ENCODE measurements at places on chromosomes 13 and 19.

DNA sequence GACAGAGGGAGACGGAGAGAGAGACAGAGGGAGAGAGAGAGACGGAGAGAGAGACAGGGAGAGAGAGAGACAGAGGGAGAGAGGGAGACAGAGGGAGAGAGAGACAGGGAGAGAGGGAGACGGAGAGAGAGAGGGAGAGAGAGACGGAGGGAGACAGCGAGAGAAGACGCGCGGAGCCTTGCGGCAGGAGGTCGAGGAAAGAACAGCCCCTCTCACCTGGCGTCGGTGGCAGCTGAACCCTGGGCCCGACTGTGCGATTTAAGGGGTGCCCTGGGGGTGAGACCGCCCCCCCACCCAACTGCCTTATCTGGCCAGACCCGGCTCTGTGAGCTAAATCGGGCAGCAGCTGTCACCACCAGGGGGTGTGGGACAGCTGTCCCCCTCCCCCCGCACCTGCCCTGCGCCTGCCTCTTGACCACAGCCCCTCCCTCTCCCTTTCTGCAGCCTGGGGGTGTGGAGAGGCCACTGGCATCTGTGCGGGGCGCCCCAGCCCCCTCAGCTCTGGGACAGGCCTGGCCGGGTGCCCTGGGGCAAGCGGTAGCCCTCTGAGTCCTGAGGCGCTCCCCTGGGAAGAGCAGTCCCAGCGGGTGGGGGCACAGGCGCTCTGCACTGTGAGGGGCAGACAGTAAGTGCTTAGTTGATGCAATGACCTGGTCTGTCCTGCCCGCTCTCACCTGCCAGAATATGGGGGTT is 10.8 kb downstream of the JOSD2 start:
- no peak for DNase-seq

GRCh38 chr13:75222031-75222430 is 259.9 kb downstream of the TBC1D4 start:
- no peak for DNase-seq

DNA sequence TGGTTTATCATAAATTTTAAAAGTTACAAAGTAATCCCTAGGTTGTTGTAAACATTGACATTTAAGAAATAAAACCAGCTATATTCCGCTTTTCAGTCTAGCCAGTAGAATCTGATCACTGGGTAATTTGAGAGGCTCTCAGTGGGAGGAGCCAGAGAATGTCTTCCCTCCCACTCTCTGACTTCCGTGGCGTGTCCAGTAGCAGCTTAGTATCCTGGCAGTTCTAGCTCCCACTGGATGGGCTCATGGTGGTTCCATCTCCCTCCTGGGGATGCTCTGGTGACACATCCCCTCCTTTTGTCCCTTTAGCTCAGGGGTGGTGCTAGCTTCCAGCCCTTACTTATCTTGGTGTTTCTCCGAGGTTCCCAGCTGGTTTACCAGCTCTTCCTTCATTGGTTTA is 34.5 kb downstream of the MTUS2 start:
- no peak for DNase-seq

- DNase-seq: no peak
These were observed 1.6 kb downstream of the GRIK5 start for GRCh38 chr19:42068361-42068755.

DNA sequence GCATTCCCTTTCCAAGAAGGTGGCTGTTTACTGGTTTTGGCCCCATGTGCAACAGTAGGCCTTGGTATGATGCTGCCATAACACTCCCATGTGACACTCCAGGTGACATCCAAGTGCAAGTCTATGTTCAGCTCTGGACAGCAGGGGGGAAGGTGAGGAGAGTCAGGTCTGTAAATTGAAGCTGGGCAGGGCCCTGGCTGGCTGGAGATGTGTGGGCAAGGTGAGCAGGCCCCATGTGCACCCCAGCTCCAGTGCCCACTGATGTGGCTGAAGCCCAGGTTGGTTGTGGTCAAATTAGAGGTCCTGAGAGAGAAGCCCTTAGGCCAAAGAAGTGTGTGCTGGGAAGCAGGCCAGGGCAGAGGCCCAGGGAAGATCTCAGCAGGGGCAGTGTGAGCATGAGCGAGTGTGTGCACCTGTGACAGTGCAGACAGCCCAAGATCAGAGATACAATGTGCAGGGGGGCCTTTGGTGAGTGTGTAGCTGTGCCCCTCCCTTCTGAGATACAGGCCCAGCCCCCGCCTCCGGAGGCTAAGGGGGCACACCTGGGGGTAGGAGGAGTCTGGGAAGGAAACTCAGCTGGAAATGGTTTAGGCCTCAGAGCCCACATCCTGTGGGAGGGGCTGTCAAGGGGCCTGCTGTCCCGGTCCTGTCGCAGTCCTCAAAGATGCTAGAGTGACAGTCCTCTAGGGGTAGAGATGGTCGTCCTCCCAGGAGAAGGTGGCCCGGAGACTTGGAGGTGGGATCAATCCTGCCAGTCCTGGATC is 18.6 kb downstream of the DEDD2 start:
- DNase-seq: no peak

DNA sequence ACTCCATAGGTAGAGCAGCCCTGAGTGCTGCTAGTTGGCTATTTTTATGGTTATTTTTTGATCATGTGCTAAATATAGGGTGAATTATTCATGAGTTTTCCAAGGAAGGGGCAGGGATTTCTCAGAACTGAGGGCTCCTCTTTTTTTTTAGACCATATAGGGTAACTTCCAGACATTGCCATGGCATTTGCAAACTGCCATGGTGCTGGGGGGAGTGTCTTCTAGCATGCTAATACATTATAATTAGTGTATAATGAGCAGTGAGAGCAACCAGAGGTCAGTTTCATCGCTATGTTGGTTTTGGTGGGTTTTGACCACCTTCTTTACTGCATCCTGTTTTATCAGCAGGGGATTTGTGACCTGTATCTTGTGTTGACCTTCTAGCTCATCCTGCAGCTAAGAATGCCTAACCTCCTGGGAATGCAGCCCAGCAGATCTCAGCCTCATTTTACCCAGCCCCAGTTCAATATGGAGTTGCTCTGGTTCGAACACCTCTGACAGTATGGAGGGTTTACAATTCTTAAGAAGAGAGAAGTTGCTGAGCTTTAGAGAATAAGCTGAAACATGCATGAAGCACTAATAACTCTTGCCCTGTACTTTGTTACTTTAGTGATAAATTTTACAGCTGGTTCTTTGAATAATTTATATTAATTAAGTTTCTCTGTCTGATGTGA is 31.7 kb downstream of the CEACAM1 start:
- no peak for DNase-seq

GRCh38 chr19:4980838-4981680 is 12.1 kb downstream of the KDM4B start:
- no peak for DNase-seq

DNA sequence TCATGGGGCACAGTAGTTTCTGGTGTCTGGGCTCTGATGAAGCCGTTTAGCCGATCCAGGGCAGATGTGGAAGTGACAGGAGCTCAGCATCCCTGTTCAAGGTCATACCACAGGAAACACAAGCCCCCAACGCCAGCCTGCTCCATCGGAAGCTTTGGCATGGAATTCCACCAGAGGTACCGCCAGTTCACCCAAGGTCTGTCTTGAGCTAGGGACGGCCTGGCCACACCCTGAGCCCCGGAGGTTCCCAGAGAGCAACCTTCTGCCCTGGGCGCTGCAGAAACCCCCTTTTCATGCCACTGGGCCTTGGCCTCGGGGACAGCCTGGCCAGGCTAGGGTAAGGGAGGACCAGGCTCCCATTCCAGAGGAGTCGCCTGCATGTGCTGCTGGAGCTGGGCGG is 39.4 kb upstream of the TPM4 start:
- no peak for DNase-seq

GRCh38 chr19:18915639-18916038 is 3.5 kb downstream of the COPE start:
- no peak for DNase-seq

GRCh38 chr19:46181388-46181779 is 33.3 kb downstream of the IGFL2 start:
- no peak for DNase-seq

- DNase-seq: no peak
These were observed 4.1 kb downstream of the UBXN6 start for GRCh38 chr19:4453232-4454179.

DNA sequence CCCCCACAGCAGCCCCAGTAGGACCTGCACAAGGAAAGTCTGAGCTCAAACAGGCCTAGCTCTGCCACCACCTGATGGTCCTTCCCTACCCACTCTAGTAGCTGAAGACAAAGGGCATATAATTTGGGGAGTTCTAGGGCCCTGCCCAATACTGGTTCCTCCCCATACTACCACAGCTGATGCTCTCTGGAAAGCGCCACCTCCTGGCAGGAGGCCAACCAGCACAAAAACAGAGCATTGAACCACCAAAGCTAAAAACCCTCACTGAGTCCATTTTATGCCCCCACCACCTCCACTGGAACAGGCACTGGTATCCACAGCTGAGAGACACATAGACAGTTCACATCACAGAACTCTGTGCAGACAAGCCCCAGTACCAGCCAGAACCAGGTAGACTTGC is 1276.8 kb downstream of the OLFM4 start:
- DNase-seq: no peak

GRCh38 chr19:18933297-18933696 is 7.7 kb downstream of the HOMER3 start:
- DNase-seq: no peak

GRCh38 chr13:62837895-62838294 is 1422.2 kb upstream of the PCDH20 start:
- DNase-seq: no peak

- DNase-seq: no peak
These were observed 30.8 kb upstream of the PEPD start for GRCh38 chr19:33552191-33552927.

- DNase-seq: no peak
These were observed 10.2 kb upstream of the N4BP2L2 start for GRCh38 chr13:32548837-32549236.

Data from NCI-H1105 treated with DMSO at 0.1 percent for 48 hours (cell line).